Activated gamma-delta T cell treated with anti-CD3 and anti-CD28 coated beads, Interleukin-2, amount 50 U/mL, for 16 hours (primary cell): ENCODE measurements at places on chromosomes 13 and 19.

GRCh38 chr19:44367024-44367423 is 10.5 kb upstream of the ZNF112 start:
- DNase-seq: no peak

DNA sequence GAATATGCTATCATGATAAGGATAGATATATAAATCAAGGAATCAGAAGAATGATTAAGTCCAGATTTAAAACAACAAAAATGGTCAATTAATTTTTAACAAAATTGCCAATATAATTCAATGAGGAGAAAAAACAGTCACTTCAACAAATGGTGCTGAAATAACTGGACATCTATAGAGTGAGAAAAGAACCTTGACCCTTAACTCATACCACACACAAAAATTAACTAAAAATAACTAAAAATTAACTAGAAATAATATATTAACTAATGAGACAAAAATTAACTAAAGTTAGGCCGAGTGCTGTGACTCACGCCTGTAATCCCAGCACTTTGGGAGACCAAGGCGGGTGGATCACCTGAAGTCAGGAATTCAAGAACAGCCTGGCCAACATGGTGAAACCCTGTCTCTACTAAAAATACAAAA is 9.5 kb downstream of the LGALS7 start:
- no peak for DNase-seq

- DNase-seq: no peak
Observed at GRCh38 chr19:2387367-2388288, 27.6 kb downstream of the TMPRSS9 start.

DNA sequence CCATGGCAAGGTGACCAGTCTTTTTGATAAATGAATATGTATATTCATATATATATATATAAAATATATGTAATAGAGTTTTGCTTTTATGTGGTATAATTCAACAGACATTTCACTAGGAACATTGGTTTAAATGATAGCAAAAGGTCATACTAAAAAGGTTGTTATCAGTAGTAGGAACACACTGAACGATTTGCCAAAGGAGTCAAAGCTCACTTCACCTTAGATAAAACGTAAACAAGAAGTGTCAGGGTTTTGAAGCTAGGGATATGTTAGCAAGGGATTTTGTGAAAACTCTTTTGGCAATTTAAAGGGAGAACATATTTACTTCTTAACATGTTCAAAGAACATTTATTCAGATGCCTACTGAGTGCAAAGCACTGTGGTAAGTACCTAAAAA is 8.0 kb upstream of the HS6ST3 start:
- no peak for DNase-seq

DNA sequence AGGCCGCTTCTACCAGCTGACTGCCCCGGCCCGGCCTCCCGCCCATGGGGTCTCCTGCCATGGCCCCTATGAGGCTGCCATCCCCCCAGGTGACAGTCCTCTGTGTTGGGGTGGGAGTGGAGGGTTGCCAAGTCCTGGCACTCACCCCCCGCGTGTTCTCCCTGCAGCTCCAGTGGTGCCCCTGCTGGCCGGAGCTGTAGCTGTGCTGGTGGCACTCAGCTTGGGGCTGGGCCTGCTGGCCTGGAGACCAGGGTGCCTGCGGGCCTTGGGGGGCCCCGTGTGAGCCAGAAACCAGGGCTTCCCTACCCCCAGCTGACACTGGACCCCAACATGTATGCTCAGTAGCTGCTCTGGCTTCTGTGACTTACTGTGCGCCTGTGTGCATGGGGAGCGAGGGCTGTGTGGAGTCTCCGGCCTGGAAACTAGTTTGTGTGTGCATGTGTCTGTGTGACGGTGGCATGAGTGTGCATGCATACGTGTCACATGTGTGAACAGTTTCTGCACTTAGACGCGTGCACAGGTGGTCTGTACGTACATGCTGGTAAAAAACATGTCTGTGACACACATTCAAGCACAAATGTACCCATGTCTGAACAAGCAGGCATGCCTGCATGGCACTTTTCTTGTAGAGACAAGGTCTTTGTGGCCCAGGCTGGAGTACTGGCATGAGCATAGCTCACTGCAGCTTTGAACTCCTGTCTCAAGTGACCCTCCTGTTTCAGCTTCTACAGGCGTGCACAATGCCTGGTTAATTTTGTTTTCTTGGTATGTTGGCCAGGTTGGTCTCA is 4.9 kb downstream of the ACP4 start:
- no peak for DNase-seq

- no peak for DNase-seq
Observed at GRCh38 chr19:9956956-9957355, 20.6 kb upstream of the OLFM2 start.

DNA sequence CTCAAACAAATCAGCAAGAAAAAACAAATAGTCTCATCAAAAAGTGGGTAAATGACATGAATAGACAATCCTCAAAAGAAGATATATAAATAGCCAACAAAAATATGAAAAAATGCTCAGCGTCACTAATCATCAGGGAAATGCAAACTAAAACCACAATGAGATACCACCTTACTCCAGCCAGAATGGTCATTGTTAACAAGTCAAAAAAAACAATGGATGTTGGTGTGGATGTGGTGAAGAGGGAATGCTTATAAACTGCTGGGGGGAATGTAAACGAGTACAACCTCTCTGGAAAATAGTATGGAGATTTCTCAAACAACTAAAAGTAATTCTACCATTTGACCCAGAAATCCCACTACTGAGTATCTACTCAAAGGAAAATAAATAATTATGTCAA is 239.2 kb upstream of the RFC3 start:
- DNase-seq: no peak

GRCh38 chr13:76414320-76414719 is 471.9 kb downstream of the KCTD12 start:
- DNase-seq: no peak

- DNase-seq: peak; percentile 0
Observed at GRCh38 chr13:48653472-48653939, at the start of gene CYSLTR2. TSS of gene CYSLTR2 (plus strand) at chr13:48653929. CDS start at chr13:48706818, 52,889 bp downstream.

GRCh38 chr19:35140962-35141836 is 1.9 kb upstream of the FXYD7 start:
- DNase-seq: peak; percentile 93

DNA sequence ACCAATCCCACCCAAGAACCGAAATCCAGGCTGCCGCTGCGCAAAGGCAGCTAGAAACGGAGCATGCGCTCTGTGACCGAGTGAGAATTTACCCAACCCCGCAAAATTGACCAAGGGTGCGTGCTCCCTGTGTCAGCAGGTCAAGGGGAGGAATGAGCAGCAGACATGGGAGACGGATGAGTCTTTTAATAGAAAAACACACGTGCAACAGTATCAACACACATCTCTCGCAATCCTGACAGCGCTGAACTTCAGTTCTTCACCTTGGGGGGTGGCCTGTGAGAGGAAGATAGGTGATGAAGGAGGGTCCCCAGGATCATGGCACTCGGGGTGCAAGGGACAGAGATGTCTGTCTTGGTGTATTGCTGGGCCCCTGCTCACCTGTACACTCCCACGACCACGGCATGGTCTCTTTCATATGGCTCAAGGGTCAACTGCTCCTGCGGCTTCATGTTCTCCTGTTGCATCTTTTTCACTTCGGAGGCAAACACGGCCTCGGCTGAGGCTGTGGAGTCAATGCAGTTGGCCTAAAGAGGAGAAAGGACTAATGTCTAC is 402 bp upstream of the DYRK1B start:
- no peak for DNase-seq

GRCh38 chr19:13932911-13933393 is 5.3 kb downstream of the PODNL1 start:
- no peak for DNase-seq

DNA sequence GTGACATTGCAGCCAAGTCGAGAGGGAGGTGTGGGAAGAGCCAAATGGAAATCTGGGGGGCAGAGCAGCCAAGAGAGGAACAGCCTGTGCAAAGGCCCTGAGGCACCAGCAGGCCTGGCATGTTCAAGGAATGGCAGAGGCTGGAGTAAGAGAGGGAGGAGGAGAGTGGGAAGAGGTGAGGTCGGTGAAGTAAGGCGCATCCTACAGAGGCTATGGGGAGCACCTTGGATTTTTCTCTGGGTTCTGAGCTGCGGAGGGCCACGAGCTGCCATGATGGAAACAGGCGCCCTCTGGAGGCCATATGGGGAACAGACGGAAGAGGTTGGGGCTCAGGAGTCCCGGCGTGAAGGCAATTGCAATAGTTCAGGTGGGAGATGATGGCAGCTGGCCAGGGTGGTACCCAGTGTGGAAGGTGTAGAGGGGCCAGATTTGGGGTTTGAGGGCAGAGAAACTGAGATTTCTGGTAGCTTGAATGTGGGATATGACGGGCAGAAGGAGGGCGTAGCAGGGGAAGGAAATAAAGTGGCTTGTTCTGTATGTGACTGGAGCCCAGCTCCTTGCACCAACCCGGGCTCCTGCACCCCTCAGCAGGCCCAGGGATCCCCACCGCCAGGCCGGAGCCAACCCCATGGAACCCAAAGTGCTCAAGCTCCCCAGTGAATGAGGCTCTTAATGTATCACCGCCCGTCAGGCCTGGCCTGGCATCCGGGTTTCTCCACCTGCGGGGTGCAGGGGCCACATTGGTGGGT is 20.5 kb upstream of the STRN4 start:
- DNase-seq: peak; percentile 46

- DNase-seq: no peak
Observed at GRCh38 chr19:41253660-41254059, 10.5 kb upstream of the HNRNPUL1 start.

DNA sequence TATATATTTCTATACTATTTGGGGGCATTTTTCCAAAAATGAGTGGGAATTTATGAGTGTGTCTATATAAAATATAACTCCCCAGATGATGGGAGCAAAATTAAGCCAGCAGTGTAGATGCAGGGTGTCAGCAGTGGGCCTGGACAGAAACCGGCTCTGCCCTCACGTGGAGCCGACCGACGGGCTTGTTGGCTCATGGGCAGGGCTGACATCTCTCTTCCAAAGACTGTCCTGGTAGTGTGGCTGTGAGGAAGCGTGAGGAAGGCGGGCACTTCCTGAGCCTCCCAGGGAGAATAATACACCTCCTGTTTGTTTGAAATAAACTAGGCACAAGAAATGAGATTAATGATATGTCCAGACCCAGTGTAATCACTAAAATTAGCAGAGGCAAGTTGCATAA is 206.5 kb downstream of the TEX29 start:
- DNase-seq: no peak

DNA sequence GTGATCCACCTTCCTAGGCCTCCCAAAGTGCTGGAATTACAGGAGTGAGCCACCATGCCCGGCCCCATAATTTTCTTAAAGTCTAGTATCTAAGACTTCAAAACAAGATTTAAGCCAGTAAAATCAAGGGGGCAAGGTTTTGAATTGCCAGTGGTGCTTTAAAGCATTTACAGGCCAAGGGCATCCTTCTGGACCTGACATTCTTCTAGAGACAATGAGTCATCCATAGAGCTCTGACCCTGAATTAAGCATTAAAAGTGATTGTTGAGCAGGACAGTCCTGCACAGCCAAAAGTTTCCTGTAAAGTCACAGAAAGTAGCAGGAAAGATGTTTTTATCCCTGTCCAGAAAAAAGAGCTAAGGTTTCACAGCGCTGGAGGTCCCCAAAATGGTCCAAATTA is 50.9 kb upstream of the ATP12A start:
- no peak for DNase-seq

- no peak for DNase-seq
Observed at GRCh38 chr19:45528149-45528743, 21.0 kb downstream of the VASP start.

DNA sequence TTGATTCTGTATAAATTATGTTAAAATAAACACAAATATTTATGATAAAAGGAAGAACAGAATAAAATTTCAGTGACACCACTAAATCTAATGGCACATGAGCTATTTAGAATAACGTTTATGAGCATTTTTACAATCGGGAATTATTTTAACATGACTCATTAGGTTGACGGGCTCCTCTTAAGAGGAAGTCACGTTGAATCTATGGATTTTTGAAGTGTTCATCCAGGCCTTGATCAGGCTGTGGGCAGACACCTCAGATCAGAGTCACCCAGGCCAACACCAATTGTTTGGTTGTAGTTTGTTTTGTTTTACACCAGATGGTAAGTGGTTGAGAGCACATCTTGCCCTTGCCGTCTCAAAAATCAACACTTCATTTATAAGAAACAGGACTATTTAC is 257.8 kb downstream of the FOXO1 start:
- DNase-seq: no peak

DNA sequence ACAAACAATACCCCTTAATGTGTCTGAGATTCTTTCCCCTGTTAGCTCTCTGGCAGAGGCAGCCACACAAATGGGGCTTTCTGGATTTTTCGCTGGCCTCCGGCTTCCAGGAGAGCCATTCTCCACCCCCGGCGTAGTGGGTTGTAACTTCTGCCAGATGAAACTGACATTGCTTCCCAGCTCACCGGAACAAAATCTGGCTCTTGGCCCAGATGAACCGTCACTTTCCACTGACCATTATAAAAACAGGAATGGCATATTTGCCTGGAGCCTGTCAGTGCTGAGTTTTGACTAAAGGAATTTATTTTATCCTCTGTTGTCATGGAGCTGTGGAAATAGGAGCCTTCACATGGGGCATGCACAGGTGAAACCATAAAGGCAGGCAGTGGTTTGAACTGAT is 120.6 kb upstream of the GPR12 start:
- no peak for DNase-seq

DNA sequence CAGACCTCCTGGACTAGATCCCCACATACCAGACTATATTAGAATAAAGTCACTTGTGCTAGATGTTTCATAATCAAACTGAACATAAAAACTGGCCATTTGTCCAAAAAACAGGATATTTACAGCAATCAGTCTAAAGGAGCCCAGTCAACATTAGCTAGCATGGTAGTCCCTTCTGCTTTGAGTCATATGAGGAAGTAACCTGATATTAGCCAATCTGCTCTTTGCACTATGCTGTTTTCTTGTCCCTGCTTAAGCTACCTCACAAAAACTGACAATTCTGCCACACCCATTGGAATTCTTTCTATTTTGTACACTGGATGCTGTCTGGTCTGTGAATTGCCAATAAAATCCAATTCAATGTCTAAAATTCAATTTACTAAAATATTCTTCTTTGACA is 1824.2 kb downstream of the OLFM4 start:
- DNase-seq: no peak

DNA sequence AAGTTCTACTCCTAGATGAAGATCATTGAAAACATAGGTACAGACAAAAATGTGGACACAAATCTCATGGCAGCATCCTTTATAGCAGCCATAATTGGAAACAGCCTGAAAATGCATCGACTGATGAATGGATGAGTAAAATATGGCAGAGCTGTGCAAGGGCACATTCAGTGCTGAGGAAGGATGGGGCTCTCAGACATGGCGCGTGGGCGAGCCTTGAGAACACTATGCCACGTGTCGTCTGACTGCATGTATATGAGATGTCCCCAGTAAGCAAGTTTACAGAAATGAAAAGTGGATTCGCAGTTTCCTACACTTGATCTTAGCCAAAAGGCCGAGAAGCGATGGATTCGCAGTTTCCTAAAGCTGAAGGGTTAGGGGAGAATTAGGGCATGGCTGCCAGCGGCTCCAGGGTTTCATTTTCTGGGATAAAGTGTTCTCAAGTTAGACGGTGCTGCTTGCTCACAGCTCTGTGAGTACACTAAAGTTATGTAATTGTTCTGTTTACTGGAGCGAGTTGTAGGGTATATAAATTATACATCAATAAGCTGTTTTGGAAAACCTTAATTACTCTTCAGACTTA is 78.0 kb downstream of the RAB20 start:
- no peak for DNase-seq
